ENCODE measurements at places on chromosomes 2 and 18.

- DNase-seq = peak; percentile 68
These were observed 2.1 kb upstream of the PARD6G start for GRCh38 chr18:80249217-80250093.

DNA sequence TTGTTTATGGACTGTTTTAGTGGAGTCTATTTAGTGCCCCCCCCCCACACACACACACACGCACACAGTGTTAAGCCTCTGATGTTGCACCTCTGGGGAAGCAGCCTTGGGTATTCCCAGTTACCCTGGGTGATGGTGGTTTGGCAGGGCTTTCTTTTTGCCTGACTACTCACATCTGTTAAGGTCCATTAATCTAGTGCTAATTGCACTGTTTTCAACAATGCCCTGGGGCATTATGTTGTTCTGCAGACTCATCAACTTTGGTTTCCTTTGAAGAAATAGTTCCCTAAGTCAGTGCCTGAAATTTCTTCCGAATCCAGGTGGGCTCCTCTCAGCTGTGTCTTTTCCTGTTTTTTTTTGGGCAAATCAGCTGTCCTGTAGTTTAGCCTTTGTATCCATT is 34.7 kb downstream of the SPOPL start:
- DNase-seq = no peak

GRCh38 chr2:430291-431040 is 142.6 kb upstream of the ALKAL2 start:
- DNase-seq = no peak

GRCh38 chr2:236517251-236518031 is 52.2 kb upstream of the ACKR3 start:
- DNase-seq = no peak

All from COLO829 (cell line).